Mesenteric fat pad (tissue), 1 donor: ENCODE measurements at places on chromosomes 5 and 9. TPM values are rescaled to one million over a fixed set of nuclear protein-coding genes. Genes with fewer than 3 reads are reported as not detected.

- DNase-seq: no peak
Observed at GRCh38 chr5:137375741-137376526, 123.2 kb downstream of the SPOCK1 start.

- no peak for DNase-seq
Observed at GRCh38 chr9:3180696-3181048, 336.8 kb upstream of the PUM3 start.

DNA sequence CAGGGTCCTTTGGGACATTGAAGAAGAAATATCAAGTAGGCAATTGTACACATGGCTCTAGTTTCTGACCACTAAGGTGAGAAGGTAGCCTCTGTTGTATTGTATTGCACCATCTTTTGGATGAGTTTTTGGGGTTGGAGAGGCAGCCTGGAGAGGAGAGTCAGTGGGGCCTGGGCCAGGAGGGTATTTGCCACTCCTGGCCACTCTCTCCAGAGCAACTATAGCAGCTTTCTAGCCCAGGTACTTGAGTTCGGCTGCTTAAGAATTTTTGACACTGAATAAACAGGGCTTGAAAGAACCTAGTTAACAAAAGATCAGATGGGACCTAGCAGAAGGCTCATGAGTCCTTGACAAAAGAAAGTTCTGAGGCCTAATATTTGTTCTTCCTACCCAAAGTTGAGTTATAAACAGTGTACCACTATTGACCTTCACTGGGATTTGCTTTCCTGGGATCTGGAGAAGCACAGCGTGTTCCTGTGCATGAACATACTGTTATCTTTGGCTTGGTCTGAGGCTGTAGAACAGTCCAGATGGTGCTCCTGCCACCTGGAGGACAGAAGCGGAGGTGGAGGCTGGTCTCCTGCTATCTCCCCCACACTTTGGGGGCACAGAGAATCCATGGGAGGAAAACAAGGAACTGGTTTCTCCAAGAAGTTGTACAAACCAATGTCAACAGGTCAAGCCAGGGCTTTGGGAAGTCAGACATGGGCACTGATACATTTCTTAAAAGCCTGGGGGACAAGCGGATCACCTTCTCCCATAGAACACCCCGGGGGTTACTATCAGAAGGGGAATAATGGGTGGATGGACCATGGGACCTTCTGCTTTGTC, 110.4 kb upstream of the LIFR start:
- DNase-seq: no peak

GRCh38 chr5:10401498-10401897, 40.2 kb upstream of the ROPN1L start:
- DNase-seq: no peak

DNA sequence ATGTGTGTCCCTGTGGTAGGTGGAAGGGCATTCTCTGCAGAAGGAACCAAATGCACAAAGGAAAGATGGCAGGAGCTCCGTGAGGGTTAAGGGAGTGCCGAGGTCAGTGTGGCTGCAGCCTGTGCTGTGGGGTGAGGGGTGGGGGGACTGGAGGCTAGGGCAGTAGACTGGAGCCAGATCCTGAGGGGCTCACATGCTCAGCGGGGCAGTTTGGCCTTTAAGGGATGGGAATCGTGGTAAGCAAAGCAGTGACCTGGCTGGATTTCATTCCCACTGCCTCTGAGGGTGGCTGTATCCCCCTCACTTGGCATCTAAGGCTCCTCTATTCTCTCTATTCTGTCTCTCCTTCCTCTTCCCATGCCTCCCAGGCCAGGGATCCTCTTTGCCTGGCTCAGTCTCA, 15.6 kb downstream of the PITX1 start:
- DNase-seq: peak; percentile 57

DNA sequence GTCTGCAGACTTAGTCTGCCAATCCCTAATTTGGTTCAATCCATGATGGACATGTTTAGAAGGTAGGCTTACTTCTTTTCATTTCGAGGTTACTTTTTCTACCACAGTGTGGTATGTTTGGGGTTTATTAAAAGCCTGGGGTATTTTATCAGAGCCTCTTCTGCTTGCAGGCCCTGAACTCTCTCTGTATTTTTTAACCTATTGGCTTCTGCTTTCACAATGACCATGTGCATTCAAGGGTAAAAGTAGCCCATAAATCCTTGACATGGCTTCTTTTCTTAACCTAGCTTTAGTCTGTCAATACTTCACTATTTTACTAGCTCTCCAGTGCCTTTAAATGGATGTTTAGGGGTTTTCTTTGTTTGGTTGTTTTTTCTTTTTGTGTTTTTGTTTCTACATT, 286.6 kb downstream of the FER start:
- DNase-seq: no peak

SLC4A9 gene
- 0.22 TPM for total RNA-seq

GAS1 gene
- total RNA-seq: 91.5 TPM

TRIP13 gene
- total RNA-seq: 1.2 TPM

NMRK1 gene
- total RNA-seq: 33.7 TPM
